ENCODE measurements at places on chromosomes 12 and 14.

- DNase-seq = no peak
Measured at GRCh38 chr12:41972196-41972595, 172.5 kb downstream of the GXYLT1 start.

DNA sequence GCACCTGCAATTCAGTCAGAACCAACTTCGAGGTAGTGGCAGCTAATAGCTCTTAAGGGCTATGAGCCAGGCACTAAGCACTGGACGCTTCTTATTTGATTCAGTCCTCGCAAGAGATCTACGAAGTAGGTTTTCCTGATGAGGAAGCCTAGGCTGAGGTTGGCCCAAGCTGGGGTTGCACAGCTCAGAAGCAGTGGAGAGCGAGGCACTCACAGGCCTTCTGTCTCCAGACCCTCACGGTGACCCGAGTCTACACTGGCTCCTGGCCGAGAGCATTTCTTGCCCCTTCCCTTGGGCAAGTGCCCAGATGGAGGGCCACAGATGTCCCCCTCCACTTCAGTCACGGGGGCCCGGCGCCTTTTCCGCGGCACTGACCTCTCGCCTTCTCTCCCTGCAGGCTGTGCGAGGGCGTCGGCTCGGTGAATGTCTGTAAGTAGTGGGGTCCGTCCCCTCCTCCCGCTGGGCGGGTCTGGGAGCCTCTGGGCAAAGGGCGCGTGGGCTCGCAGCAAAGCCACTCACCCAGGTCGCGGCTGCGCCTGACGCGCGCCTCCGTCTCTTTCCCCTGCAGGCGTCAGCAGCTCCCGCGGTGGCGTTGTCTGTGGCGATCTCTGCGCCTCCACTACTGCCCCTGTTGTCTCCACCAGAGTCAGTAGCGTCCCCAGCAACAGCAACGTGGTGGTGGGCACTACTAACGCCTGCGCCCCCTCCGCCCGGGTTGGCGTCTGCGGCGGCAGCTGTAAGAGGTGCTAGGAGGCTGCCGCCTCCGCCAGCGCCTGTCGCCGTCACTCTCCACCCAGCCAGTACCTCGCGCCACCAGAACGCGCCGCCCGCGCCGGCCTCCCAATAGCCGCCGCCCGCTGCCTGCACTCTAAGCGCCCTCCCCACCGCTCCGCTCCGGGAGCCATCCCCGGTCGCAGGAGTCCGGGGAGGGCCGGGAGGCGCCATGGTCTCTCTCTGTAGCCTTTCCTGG lies 13.1 kb downstream of the KRT83 start:
- DNase-seq = no peak

DNA sequence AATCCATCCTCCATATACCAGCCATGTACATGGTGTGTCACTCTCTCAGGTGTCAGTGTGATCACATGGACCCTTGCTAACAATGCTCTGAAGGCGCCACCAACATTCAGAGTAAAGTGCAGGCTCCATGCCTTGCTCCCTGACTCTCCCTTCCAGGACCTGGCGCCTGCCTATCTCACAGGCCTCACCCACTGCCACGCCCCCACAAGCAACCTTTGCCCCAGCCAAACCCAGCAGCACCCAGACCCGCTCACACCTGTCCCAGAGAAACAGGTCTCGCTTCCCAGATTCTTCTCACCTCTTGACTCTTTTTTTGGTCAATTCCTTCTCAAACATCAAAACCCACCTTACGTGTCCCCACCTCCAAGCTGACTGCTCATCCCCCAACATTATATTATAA lies 52.3 kb downstream of the KCNK10 start:
- DNase-seq = no peak

DNA sequence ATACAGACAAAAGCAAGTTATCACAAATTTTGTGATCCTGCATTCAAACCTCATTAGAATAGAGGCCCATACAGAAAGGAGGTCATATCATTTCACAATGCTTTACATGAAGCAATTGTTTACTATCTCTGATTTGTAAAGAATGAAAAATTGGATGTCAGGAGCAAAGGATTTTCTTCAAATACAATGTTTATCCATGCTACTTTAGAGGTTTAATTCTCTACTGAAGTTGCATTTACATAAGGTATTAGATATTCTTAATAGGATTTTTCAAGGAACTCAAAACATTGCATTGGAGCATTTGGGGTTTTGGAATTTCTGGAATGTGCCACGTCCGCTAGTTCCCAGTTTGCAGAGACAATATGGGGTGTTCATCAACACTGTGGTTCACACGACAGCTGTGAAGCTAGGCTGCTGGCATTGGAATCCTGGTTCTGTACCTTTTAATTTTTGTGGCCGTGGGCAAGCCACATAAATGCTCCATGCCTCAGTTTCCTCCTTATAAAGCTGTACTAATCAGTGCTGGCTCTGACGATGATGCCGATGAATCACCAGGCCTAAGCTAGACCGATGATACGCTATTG lies 174.8 kb downstream of the APAF1 start:
- DNase-seq = no peak

DNA sequence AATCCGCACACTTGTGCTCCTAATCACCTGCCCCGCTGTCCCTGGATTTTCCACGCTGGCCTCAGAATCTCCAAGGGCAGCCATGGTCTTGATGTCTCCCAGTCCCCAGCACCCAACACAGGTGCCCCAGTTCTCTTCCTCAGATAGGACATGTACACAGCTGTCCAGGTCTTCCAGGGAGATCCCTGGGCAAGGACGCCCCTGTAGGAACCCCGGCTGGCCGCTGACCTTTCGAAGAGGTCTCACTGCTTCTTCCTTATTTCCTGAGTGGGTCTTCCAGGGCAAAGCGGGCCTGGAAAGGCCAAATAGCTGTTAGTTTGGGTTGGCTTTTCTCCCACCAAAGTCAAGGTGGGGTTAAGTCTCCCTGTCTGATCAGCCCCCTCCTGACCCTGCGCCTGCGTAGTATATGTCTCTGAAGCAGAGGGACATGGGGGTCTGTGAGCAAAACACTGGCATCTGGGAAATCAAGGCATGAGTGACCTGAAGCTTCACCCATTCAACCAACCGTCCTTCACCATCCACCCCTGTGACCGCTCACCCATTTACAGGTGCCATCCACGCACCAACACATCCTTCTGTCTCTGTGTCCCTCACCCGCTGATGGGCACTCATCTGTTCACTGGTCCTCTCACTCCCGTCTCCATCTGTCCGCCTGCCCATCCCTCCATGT lies 4.6 kb downstream of the BEGAIN start:
- DNase-seq = no peak

DNA sequence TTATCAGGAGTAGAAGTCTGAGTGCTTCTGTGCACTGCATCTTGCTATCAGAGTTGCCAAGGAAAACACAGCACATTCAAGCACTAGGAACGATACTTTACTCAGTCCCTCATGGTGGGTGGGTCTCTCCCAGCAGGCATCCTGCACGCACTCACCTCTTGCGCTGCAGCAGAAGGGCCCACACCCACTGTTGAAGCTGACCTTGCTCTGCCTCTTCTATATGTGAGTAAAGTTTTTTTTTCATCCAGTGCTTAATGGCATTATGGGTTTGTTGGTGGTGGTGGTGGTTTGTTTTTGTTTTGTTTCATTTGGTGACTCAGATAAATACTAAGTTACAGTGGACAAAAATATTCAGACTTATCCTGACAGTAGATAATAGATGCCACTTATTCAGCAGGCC lies 348.5 kb downstream of the EGLN3 start:
- DNase-seq = no peak

DNA sequence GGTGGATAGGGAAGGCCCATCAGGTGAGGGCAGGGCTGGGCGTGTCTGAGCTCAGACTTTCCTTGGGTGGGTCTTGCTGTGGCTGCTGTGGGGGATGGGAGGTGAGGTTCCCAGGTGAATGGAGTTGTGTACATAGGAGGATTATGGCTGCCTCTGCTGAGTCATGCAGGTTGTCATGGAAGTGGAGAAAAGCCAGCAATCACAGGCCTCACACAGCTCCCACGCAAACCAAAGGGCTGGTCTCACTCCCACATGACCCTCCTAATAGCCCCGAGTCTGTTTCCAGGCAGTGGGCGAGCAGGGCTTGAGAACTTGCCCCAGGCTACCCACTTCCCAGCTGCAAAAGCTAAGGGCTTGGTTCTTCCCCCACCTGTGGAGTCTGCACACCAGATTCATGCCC lies 149.5 kb downstream of the IPO8 start:
- DNase-seq = no peak

DNA sequence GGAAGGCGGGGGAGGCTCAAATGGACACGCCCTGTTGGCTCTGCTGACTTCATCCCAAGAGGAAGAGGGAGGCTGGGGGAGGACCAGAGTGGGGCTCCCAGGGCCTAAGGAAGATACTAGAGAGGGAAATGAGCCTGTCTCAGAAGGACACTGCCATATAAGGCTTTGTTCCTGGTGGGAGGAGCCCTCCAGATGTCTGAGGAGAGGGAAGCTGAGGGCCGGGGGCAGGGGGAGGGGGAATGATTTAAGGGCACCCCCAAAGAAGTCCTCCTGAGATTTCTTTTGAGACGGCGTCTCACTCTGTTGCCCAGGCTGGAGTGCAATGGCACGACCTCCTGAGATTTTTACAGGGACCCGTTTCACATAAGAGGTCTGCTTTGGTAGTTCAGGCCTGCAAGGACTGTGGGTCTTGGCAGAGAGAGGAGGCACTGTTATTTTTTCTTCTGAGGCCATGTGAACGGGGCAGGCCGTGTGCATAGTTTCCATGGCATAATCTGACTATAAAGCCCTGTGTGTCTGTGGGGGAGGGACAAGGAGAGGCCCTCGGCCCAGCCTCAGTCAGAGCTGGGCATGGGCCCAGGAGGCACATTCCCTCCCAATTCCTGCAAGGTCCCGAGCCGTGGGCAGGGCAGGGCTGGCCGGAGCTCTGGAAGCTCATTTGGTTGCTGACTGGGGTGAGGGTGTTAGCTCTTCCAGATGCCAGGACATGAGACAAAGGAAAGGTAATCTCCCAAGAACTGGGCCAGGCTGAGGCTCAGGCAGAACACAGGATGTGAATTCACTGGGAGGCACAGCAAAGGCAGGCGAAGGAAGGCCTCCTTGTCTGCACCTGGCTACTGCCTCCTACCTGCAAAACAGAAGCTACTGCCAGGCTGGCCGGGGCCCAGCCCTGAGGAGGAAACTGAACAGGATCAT lies 22.2 kb upstream of the PLEKHG3 start:
- DNase-seq = no peak

DNA sequence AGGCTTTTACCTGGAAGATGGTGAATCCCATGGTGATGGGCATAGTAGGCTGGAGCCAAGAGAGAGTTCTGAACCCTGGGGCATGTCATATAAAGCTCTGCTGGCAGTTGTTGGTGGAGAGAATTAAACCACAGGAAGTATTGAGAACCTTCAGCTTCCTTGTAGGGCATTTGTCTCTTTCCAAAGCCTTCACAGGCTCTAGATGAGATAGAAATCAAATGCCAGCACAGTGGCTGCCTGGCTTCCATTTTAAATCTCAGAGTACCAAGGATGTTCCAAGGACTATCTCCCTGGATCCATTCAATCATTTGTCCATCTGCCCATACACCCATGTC lies 369.6 kb downstream of the DPF3 start:
- no peak for DNase-seq

DNA sequence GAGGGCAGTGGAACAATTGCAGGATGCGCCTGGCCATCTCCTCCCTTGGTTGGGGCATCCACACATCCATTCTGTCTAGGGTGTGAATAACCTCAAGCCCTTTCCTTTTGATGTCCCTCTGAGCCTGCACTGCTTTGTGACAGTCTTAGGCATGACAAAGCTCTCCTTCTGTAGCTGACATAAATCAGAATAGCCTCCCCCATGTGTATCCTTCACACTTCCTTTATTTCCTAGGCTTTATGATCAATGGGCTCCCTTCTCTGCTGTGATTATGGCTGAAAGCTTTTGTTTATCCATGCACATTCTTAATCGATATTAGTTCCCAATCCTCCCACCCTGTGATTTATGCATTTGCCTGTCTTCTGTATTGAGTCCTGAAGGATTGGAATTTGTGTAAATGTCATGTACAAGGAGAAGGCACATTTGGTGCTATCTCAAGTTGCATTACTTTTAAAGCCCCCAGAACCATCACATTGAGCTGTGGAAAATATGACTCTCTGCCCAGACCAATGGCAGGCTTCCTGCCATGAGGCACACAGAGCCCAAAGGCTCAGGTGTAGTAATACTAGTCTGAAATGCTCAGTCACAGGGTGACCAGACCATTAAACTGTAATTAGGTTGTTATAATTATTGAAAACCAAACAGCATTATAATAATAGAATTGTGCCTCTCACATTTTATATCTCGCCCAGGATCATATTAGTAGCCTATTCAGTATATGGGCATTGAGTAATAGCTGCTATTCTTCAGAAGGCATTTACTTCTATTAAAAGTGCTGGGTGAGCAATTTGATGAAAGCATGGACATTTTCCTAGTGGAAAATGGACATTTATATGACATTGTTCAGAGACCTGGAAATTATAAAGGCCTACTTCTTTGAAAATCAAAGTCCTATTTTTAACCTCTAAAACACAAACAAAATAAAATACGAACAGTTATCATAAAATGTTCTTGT lies 14.0 kb downstream of the EMP1 start:
- no peak for DNase-seq

GRCh38 chr12:105748806-105749600 lies 389.8 kb downstream of the NUAK1 start:
- DNase-seq = no peak

GRCh38 chr14:81982046-81982445 lies 448.4 kb upstream of the SEL1L start:
- DNase-seq = no peak

GRCh38 chr14:51342226-51342625 lies 102.2 kb downstream of the TMX1 start:
- DNase-seq = no peak

- no peak for DNase-seq
Measured at GRCh38 chr12:122795807-122796206, 21.4 kb downstream of the CCDC62 start.

- DNase-seq = peak; percentile 91
Measured at GRCh38 chr12:62259993-62260732, at the start of gene USP15. Gene USP15 (plus strand): TSS chr12:62260404. CDS start chr12:62260415, 11 bp downstream.

DNA sequence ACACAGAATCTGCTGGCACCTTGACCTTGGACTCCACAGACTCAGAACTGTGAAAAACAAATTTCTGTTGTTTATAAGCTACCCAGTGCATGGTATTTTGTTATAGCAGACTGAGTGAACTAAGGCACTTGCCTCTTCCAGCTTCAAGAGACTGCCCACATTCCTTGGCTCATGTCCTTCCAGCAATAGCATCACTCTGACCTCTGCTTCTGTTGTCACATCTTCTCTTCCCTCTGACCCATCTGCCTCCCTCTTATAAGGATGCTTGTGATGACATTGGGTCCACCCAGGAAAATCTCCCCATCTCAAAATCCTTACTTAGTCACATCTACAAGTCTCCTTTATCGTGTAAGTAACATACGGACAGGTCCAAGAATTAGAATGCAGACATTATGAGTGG lies 200.4 kb downstream of the PIK3C2G start:
- DNase-seq = no peak
